ENCODE measurements at places on chromosomes 7 and 10.

DNA sequence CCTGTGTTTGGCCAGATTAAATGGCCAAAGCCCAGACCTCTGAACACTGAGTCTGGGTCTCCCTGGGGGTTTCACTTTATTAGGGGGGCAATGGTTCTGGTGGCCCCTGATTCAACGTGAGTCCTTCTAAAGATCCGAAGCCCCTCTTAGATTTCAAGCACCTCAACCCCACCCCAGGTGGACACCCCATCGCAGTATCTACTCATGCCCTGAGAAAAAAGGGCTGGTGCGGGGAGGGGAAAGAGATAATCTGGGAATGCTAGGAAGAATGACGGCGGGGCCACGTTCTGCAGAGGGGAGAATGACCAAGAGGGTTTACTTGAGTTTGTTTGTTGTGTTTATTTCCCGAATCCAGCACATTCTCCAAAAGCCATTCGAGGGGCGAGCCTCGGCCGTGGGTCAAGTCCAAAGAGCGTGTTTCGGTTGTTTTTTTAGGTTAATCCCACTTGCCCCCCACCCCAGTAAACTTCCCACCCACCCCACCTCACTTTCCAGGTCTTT is 832 bp downstream of the PDLIM1 start:
- DNase-seq: no peak

- DNase-seq: no peak
Observed at GRCh38 chr7:105278565-105278964, 110.2 kb downstream of the SRPK2 start.

- no peak for DNase-seq
Observed at GRCh38 chr10:121455377-121455776, 142.9 kb downstream of the FGFR2 start.

DNA sequence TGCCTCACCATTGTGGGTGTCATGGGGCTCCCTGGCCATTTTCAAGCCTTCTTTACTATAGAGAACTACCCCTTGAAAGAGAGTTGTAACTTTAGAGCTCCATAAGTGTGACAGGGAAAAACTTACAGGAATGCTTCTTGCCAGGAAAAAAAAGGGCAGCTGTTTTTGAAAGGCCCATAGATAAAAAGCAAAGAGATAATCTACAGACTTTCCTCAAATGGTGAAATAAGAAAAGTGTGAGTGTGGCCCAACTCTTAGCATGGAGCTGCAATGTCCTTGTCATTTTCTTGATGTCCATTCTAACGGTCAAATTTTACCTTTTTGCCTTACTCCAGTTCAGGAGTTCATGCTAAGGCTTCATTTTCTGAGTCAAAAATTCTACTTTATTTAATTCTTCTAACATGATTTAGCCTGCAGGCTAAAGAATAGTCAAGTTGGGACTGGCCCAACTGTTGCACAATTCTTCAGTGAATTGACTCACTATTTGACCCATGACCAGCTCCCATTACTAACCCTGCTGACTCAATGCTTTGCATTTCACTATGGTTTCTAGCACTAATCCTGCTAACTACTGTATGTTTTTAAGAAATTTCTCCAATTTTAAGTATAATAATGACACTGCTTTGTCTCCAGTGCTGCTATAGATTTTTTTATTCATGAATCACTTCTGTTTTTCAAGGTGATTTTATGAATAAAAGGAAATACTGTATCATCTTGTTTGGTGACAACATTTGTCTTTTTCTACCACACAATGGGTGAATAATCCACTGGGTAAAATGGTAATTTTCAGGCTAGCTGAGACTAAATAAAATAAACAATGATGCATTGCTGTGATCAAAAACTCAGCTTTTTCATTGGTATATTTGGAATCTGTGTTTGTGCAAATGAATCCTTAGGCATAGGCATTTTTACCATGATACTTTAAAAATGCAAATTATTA is 41.4 kb upstream of the SGCE start:
- DNase-seq: no peak

GRCh38 chr10:44860811-44861736 is 50.1 kb upstream of the TMEM72 start:
- DNase-seq: no peak

DNA sequence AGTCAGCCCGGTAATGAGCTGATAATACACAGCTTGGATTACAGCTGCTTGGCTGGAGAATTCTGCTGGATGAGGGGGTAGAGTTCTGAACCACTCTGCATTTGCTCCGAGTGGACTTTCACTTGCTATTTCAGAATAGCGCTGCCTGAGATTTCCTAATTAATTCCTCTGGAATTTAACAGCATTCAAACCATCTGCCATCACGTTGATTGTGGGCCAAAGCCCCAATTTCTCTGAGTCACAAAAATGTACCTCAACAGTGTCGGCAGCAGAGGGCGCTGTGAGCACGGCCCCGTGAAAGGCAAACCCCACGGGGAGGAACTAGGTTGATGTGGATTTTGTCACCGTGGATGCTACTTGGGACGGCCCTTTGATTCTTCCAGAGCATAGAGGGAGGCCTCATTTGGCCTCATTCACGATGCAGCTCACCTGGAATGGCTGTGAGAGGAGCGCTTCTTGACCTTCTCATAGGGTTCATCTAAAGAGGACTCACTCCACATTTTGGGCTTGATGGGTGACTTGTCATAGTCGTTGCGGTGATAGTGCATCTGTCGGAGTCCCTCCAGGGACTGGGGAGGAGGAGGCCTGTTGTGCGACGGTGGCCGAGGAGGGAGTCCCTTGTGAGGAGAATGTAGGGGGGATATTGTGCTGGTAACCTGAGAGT is 73.3 kb downstream of the PRPF18 start:
- peak; percentile 53 for DNase-seq

GRCh38 chr10:124646483-124647352 is 97.5 kb downstream of the FAM53B start:
- DNase-seq: no peak

GRCh38 chr10:91635401-91636400 is 2.8 kb upstream of the PPP1R3C start:
- peak; percentile 42 for DNase-seq

DNA sequence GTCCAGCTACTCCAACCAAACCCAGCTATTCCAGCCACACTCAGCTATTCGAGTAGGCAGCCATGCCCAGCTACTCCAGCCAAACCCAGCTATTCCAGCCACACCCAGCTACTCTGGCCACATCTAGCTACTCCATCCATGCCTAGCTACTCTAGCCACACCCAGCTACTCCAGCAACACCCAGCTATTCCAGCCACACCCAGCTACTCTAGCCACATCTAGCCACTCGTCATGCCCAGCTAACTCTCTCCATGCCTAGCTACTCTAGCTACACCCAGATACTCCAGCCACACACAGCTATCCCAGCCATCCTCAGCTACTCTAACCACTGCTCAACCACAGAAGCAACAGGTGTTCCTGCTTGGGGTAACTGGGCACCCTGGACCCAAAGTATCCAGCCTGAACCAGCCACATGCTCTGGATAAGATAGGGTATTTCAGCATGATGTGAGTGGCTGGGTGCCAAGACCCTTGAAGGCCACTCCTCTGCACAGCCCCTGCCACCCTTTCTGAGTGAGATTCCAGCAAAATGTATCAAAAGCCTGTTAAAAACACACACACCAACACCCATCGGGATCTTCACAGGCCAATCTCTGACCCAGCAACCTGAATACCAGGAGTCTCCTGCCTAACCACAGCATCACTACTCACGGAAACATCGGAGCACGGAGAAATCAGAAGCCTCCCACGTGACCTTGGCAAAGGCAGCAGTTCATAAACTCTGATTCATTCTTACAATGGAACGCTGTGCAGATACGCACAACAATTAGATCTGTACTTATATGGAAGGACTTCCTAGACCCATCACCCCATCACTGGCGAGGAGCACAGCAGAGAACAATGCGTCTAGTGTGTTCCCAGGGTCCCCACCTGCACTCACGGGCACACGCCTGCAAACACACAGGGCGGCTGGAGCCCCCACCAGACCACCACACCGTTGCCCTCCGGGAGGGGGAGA is 51.8 kb upstream of the DNAAF5 start:
- no peak for DNase-seq

GRCh38 chr7:35723011-35723410 is 28.1 kb upstream of the HERPUD2 start:
- peak; percentile 6 for DNase-seq

- no peak for DNase-seq
Observed at GRCh38 chr10:22765660-22766547, 51.5 kb upstream of the PIP4K2A start.

GRCh38 chr7:95334447-95334846 is 10.1 kb upstream of the PON1 start:
- no peak for DNase-seq

GRCh38 chr10:60433684-60434083 is 44.0 kb upstream of the ANK3 start:
- no peak for DNase-seq

- no peak for DNase-seq
Observed at GRCh38 chr10:59852670-59853069, 53.7 kb downstream of the CCDC6 start.

DNA sequence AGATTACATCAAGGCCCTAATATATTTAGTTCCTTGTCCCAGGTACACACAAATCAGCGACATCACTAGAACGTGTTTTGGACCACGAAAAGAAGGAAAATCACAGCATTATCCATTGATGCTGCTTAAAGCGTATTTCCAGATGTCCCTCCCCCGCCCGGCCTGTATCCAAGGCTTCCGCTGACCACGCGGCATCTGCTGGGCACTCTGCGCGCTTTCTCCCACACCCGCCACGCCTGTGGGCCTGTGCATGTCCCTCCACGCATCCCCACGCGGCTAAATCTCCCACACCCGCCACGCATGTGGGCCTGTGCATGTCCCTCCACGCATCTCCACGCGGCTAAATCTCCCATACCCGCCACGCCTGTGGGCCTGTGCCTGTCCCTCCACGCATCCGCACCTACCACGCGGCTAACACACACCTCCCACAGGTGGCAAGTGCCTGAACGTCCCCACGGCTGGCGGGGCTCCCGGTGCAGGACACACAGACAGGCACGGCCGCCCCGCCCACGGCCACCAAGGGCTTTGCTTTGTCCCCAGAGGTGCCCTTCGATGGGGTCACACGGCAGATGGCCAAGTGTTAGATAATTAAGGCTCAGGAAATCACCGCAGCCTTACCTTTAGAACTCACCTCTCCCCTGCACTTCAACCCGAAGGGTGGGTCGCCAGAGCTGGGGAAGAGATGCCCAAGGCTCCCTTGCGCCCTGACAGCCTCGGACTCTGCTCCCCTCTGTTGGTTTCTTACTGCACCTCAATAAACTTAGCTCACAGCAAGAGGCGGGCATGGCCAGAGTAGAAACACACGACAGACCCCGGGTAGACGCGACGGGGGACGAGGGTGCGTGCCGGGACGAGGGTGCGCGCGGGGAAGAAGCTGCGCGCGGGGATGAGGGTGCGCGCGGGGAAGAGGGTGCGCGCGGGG is 49.5 kb downstream of the DIP2C start:
- DNase-seq: no peak

- DNase-seq: no peak
Observed at GRCh38 chr7:102253066-102253972, 33.3 kb upstream of the SH2B2 start.

DNA sequence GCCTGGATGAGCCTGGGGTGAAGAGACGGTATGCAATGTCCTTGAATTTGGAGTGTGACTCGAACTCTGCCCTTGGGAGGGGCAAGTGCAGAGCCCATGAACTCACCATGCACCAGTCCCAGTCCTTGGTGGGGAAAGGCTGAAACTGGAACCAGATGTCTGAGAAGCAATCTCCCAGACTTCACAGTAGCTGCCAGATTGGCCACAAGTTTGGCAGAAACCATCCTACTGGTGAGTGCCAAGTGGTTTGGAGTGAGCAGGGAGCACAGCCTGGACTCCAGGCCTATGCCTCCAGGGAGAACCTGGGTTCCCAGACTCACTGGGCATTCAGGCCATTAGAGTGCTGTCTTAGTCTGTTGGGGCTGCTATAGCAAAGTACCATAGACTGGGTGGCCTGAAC is 99.6 kb upstream of the LYZL1 start:
- DNase-seq: no peak
